ENCODE measurements at places on chromosomes 2 and 18.

- DNase-seq = no peak
Observed at GRCh38 chr2:196172951-196173350, 1.6 kb upstream of the STK17B start.

DNA sequence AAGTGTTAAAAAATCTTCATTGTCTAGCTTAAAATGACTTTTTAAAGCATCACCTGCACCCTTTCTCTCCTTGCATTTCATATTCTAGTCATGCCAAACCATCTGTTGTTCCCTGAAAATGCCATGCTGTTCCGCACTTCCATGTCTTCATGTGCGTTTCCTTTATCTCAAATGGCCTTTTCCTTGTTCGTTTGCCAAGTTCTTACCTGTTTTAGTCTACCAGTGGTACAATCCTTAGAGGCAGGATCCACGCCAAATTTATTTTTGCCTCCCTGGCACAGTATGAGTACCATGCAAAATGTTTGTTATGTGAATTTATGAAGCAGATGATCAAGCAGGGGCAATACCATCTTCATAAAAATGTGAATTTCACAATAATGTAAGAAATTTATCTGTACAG lies 37.0 kb downstream of the TMEFF2 start:
- DNase-seq = no peak

DNA sequence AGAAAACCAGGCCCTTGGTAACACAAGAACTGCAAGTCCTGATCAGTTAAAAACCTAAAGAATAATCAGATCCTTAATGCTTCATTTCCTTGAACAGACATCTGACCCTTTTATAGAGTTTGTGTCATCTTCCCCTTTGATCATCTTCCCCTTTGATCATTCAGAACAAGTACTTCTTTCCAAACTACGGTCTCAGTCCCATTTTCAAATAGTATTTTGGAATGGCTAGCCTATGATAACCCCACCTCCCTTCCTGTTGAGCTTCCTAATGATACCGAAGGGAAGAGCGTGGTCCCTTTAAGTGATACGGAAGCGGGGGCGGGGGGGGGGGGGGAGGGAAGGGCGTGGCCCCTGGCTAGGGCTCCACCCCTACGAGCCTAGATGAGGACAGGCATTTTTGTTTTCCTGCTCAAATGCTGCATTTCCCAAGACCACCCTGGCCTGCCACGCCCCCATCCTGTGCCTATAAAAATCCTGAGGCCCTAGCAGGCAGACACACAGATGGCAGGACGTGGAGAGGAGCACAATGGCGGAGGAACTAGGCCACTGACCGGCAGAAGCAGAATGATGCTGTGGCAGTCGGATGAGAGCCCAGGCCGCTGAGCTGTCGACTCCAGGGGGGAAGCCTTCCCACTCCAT lies 24.1 kb upstream of the CHRNA1 start:
- DNase-seq = no peak

DNA sequence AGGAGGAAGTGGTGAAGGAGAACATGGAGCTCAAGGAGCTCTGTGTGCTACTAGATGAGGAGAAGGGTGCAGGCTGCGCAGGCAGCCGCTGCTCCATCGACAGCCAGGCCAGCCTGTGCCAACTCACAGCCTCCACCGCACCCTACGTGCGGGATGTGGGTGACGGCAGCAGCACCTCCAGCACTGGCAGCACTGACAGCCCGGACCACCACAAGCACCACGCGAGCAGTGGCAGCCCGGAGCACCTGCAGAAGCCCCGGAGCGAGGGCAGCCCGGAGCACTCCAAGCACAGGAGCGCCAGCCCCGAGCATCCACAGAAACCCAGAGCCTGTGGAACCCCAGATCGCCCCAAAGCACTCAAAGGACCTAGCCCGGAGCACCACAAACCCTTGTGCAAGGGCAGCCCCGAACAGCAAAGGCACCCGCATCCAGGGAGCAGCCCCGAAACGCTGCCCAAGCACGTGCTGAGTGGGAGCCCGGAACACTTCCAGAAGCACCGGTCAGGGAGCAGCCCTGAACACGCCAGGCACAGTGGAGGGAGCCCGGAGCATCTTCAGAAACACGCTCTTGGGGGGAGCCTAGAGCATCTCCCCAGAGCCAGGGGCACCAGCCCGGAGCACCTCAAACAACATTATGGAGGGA lies 9.0 kb downstream of the CCDC85A start:
- no peak for DNase-seq

DNA sequence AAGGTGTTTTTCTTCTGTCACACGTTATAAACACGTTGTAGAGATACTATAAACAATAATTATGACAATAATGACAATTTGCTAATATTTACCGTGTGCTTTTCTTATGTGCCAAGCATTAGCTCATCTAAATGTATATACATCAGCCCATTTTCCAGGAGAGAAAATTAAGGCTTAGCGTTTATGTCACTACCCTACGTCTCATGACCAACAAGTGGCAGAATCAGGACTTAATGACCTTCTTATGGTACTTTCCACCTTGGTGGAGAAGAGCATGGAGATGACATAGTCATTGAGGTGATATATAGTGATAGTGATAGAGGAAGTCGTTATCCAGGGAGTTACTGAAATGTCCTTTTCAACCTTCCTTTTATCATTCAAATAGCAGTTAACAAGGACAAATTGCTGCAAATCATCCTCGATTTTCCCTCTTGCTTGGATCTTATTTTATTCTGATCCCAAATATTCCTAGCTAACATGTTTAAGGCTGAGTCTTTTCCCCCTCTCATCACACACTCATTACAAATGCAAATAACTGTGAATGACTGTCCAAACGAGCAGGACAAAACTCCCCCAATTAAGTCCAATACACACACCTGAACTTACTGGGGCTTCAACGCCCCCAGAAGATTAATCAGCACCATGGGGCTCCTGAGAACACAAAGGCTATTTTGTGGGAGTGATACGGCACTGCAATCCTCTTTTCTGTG lies 27.3 kb downstream of the SPRED2 start:
- no peak for DNase-seq

- DNase-seq = no peak
Observed at GRCh38 chr18:35185771-35186170, 55.1 kb upstream of the ZNF397 start.

- no peak for DNase-seq
Observed at GRCh38 chr2:98696200-98696599, 34.7 kb downstream of the MGAT4A start.

All from posterior cingulate gyrus (tissue), 11 donors.